ENCODE measurements at places on chromosomes 12 and 14. TPM values are rescaled to one million over a fixed set of nuclear protein-coding genes. Genes with fewer than 3 reads are reported as not detected.

Gene KRT2
- total RNA-seq, result not detected

Gene SINHCAF
- 79.1 TPM for total RNA-seq

Gene SMIM41
- not detected for total RNA-seq

Gene KMT2D
- 29.9 TPM for total RNA-seq

Gene TBX3
- total RNA-seq, result 1.0 TPM

Gene SLC39A2
- total RNA-seq, result not detected

Gene CPNE6
- total RNA-seq, result 2.0 TPM

Gene ACSM4
- total RNA-seq, result not detected

Gene PAPLN
- total RNA-seq, result 0.54 TPM

Gene FBLN5
- total RNA-seq, result 496 TPM

Gene JKAMP
- total RNA-seq, result 67.4 TPM

Gene MGAT4C
- 9.6 TPM for total RNA-seq

Gene APOLD1
- total RNA-seq, result 3.9 TPM

Gene HOXC9
- total RNA-seq, result 15.8 TPM

Gene AACS
- total RNA-seq, result 37.9 TPM

Data from motor neuron (in vitro differentiated cells).